Activated naive CD8-positive, alpha-beta T cell treated with anti-CD3 and anti-CD28 coated beads, Interleukin-2, amount 10 ng/mL, durations not matched to agents 7 days and 5 days (primary cell): ENCODE measurements at places on chromosomes 7 and 10.

DNA sequence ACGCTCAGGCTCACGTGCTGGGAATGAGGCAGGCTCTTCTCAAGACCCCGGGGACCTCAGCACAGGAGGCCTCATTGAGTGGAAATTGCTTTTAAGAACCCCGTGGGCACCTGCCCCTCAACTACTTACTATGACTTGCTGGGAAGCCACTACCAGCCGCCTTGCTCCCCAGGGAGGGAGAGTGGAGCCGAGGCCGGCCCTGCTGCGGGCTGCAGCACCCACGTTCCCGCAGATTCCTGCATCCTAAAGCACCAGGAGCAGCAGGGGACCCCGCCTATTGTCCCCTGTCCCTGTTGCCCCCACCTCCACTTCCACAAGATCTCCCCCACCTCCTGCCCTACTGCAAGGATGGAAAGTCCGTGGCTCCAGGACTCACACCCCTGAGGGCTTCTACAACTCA, 541.6 kb upstream of the PFKP start:
- H3K27ac ChIP-seq, result no peak overlapping the region
- no peaks in the 10 kb centered on the region for H3K27me3 ChIP-seq
- H3K4me1 ChIP-seq, result no peaks in the 10 kb centered on the region
- no peak for DNase-seq

DNA sequence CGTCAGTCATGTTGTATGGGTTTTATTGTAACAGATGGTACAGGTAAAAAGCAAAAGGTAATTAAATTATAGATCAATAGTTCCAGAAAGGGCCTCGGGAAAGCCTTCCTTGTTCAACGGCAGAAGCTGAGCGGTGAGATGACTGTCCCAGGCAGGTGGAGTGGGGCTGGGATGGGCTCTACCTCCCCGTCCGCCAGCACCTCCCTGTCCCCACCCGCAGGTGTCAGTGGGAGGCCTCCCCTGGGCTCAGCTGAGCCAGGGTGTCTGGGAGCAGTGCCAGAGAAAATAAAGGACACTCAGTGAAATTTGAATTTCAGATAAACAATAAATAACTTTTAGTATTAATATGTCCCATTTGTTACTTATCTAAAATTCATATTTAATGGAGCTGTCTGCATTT, 58.9 kb downstream of the CLRN3 start:
- H3K27ac ChIP-seq, result no peak overlapping the region
- H3K4me3 ChIP-seq, result no peak overlapping the region
- DNase-seq, result no peak

DNA sequence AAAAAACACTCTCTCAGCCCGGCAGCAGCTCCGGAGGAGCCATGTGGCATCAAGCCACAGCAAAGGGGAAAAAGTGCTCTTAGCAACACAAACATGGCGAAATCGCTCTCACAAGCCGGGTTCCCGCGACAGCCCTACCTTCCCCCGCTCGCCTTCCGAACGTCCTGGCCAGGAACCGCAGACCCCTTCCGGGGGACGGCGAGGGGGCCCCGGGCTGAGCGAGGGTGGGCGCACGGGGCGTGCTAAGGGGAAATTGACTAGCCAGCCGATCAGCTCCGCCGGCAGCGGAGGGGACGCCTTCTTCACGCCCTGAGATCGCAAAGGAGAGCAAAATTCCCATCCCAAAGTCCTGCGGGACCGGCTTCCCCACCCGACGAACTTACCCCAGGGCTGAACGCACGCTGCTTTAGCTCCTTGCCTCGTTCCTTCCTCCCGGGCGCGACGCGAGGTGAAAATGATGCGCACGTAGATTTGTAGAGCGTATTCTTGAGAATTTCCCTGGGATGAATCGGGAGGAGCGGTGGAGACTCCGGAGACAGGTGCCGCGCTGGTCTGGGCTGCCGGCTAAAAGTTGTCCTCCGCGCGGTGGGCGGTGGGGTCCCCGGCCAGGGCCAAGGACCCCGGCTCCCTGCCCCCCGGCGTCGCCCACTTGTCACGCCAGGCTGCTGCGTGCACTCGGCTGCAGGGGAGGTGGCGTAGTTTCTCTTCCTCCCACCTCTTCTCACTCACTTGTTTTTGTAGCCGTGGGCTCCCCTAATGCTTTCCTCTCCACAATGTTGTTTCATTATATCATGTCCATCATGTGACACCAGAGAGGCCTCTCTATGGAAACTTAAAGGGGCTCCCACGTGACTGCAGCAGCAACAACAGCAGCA, 220.1 kb upstream of the MKLN1 start:
- peak overlapping the region; percentile 99 for H3K4me3 ChIP-seq
- H3K36me3 ChIP-seq, result peaks cover 1% of the 10 kb centered on the region
- peaks cover 2% of the 10 kb centered on the region for H3K27me3 ChIP-seq
- H3K4me1 ChIP-seq, result peaks cover 45% of the 10 kb centered on the region
- peak; percentile 78 for DNase-seq

DNA sequence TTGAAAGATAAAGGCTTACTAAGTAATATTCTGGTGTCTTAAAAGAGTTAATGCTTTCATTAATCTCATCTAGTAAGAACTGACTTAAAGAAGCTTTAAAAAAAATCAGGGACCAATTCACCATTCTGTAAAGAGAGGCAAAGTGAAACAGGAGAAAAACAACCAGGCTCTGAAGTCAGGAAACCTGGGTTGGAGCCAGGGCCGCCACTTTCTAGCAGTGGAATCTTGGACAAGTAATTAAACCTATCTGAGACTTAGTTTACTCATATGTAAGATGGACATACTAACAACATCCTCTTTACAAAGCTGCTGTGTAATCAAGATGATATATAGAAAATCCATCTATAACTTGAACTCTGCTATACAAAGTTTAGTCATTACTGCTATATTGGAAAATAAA, 154.1 kb downstream of the RNLS start:
- H3K27me3 ChIP-seq, result peaks cover 9% of the 10 kb centered on the region
- no peak overlapping the region for H3K4me3 ChIP-seq
- no peak overlapping the region for H3K27ac ChIP-seq
- H3K36me3 ChIP-seq, result peaks cover 3% of the 10 kb centered on the region
- no peaks in the 10 kb centered on the region for H3K4me1 ChIP-seq
- DNase-seq, result no peak
